ENCODE measurements at places on chromosomes 12 and 14. TPM values are rescaled to one million over a fixed set of nuclear protein-coding genes. Genes with fewer than 3 reads are reported as not detected.

The POTEM gene
- total RNA-seq, result not detected

DNA sequence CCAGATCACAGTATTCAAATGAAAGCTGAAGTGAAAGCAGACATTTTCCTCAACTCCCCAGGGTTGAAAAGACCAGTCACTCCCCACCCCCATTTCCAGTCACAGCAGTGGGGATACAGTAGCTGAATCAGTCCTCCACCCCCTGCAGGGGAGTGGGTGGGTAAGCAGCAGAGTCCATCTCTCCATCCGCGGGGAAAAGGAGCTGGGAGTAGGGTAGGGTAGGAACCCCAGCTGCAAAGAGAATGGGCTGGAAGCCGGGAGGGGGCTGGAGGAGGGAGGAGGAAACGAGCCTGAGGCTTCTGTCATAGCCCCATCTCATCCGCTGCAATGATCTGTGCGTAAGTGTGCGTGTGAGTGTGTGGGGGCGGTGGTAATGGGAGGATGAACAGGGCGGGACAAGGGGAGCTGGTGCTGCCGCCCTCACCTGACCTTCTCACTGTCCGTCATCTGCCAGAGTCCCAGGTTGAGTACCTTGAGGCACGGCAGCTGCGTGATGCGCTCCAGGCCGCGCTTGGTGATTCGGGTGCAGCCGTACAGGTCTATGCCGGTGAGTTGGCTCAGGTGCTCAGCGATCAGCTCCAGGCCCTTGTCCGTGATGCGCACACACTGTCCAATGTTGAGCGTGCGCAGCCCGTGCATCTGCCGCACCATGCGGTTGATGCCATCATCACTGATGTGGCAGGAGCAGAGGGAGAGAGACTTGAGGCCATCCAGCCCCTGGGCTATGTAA lies 1.8 kb downstream of the FBXL14 start:
- H3K27me3 ChIP-seq, result no peaks in the 10 kb centered on the region
- H3K4me1 ChIP-seq, result peaks cover 55% of the 10 kb centered on the region
- peak overlapping the region; percentile 90 for H3K27ac ChIP-seq
- peak overlapping the region; percentile 96 for H3K4me3 ChIP-seq
- peak; percentile 71 for DNase-seq
- peaks cover 21% of the 10 kb centered on the region for H3K36me3 ChIP-seq

The SIX1 gene
- total RNA-seq, result not detected

The KCNK13 gene
- total RNA-seq, result 0.19 TPM

- H3K4me1 ChIP-seq, result peaks cover 7% of the 10 kb centered on the region
- DNase-seq, result no peak
- no peak overlapping the region for H3K27ac ChIP-seq
- peaks cover 8% of the 10 kb centered on the region for H3K27me3 ChIP-seq
These were observed 215.4 kb downstream of the MSRB3 start for GRCh38 chr12:65493913-65494245.

GRCh38 chr14:21096438-21096837 lies 2.0 kb downstream of the ZNF219 start:
- no peak overlapping the region for H3K27ac ChIP-seq
- DNase-seq, result no peak
- no peak overlapping the region for H3K4me3 ChIP-seq
- H3K4me1 ChIP-seq, result peaks cover 17% of the 10 kb centered on the region
- H3K27me3 ChIP-seq, result peaks cover 28% of the 10 kb centered on the region

DNA sequence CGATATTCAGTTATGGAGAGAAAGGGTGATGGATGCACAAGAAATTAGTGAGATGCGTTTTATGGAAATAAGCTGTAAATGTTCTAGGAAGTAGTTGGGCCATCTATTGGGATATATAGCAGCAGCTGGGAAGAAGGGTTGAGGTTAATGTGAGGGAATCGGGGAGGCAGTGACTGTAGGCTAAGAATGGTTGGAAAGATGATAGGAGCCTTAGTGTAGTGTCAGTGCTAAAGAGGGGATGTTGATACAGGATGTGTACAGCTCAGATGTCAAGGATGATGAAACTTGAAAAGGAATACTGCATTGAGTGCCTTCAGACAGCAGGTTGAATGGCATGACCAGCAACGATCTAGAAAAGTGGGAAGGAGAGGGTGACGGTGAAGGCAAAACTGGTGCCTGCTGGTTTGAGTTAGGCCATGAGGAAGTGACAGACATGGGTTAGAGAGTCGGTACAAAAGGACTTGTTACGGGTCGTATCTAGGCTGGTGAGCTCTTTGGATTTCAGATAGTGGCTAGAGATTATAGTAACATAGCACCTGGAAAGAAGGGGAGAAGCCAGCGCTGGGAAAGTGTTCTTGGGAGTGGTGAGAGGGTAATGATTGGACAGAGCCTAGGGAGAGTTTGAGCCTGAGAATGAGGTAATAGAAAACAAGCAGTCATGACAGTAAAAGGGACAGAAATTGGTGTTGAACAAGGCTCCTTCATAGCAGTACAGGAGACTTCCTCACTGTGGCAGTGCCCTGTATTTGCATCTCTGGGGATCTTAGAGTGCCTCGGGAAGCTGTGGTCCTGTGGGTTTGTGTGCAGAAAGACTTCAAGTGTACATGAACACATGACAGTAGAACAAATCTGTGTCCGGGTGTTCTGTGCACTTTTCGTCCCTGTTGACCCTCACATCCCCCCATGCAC lies 9.6 kb downstream of the MARS1 start:
- H3K27me3 ChIP-seq, result no peaks in the 10 kb centered on the region
- H3K4me3 ChIP-seq, result no peak overlapping the region
- peak overlapping the region; percentile 47 for H3K27ac ChIP-seq
- DNase-seq, result no peak
- peaks cover 18% of the 10 kb centered on the region for H3K4me1 ChIP-seq

The DENND5B gene
- 0.33 TPM for total RNA-seq

The LRP1-AS gene
- total RNA-seq, result not detected

The CFAP54 gene
- 0.94 TPM for total RNA-seq

DNA sequence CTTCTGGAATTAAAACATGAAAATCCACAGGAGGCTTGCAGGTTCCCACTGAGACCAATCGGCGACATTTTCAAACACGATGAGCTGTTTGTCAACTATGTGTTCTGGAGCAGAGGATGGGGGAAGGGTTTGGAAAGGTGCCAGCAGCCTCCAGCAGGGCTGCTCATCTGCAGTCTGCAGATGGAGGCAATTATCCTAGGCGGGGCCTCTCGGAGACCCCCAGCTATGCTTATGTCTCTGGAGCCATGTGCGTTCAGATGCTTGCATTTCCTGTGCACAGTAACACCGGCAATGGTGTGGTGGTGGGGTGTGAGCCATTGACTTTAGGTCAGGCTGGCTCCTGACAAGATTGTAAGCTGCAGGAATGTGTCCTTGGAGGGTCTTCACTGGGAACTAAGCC lies 51.7 kb downstream of the RPH3A start:
- no peak overlapping the region for H3K27ac ChIP-seq
- H3K4me3 ChIP-seq, result no peak overlapping the region
- H3K27me3 ChIP-seq, result peaks cover 17% of the 10 kb centered on the region
- no peak for DNase-seq

- DNase-seq, result no peak
- peaks cover 6% of the 10 kb centered on the region for H3K27me3 ChIP-seq
- H3K36me3 ChIP-seq, result no peaks in the 10 kb centered on the region
- H3K4me3 ChIP-seq, result no peak overlapping the region
- H3K27ac ChIP-seq, result no peak overlapping the region
These were observed 41.2 kb upstream of the PPM1H start for GRCh38 chr12:62976110-62976662.

DNA sequence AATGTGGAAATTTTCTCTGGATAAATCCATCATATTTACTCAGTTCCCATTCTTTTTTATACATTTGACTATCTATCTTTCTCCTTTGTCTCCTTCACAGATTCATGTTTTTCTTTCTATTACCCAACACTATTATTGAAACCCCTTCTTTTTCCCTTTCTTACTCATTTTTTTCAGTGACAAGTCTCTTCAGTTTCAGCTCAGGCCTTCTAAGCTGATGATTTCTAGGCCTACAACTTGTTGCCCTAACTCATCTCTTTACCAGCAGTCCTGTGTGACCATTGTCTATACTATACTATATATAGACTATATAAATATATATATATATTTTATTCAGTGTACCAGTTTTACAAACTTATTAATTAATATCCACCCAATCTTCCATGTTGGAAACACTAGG lies 31.8 kb downstream of the SLC16A7 start:
- H3K4me1 ChIP-seq, result peaks cover 6% of the 10 kb centered on the region
- no peaks in the 10 kb centered on the region for H3K27me3 ChIP-seq
- H3K36me3 ChIP-seq, result peaks cover 33% of the 10 kb centered on the region
- H3K27ac ChIP-seq, result no peak overlapping the region

The GALNT8 gene
- total RNA-seq, result 0.33 TPM

DNA sequence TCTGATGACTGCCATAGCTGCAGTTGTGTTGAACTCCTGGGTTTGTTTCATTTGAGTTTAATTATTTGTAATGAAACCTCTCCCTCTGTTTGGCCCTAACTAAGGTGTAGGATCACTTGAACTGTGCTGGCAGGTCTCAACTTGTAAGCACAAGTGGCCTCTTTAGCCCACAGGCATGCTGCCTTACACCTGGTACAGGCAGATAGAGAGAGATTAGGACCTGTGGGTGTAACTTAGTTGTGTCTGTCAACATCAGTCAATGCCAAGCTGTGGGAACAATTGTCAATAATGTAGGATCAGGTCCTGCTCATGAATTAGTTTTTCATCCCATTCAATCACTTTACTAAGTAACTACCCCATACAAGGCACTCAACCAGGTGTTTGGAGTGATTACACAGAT lies 263.0 kb upstream of the G2E3 start:
- no peak overlapping the region for H3K4me3 ChIP-seq
- H3K27me3 ChIP-seq, result no peaks in the 10 kb centered on the region
- H3K4me1 ChIP-seq, result no peaks in the 10 kb centered on the region
- H3K27ac ChIP-seq, result no peak overlapping the region

The KCNC2 gene
- total RNA-seq, result not detected

GRCh38 chr12:51866762-51867161 lies 18.2 kb upstream of the FIGNL2 start:
- no peak overlapping the region for H3K27ac ChIP-seq
- DNase-seq, result no peak
- no peaks in the 10 kb centered on the region for H3K36me3 ChIP-seq

DNA sequence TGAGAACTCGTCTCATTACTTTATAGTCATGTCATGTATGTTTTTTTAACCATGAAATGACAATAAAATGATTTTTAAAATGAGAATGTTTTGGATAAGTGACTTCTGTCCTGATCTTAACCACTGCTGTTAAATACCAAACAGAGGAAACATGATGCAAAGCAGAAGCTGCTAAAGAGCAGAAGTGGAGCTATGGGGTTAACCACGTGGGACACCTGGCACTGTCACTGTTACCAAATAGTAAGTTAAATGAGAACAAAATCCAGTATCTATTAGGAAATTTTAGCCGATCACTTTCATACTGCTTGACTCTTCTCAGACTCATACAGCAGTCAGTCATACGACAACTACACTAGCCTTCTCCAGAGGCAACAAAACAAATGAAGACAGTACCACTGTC lies 82.4 kb downstream of the SCAF11 start:
- H3K27me3 ChIP-seq, result no peaks in the 10 kb centered on the region
- H3K36me3 ChIP-seq, result peaks cover 21% of the 10 kb centered on the region
- no peaks in the 10 kb centered on the region for H3K4me1 ChIP-seq
- DNase-seq, result no peak
- no peak overlapping the region for H3K27ac ChIP-seq
- H3K4me3 ChIP-seq, result no peak overlapping the region

The TAS2R43 gene
- total RNA-seq, result 0.54 TPM

The CD27 gene
- total RNA-seq, result 152 TPM

The C1S gene
- total RNA-seq, result 1.3 TPM

DNA sequence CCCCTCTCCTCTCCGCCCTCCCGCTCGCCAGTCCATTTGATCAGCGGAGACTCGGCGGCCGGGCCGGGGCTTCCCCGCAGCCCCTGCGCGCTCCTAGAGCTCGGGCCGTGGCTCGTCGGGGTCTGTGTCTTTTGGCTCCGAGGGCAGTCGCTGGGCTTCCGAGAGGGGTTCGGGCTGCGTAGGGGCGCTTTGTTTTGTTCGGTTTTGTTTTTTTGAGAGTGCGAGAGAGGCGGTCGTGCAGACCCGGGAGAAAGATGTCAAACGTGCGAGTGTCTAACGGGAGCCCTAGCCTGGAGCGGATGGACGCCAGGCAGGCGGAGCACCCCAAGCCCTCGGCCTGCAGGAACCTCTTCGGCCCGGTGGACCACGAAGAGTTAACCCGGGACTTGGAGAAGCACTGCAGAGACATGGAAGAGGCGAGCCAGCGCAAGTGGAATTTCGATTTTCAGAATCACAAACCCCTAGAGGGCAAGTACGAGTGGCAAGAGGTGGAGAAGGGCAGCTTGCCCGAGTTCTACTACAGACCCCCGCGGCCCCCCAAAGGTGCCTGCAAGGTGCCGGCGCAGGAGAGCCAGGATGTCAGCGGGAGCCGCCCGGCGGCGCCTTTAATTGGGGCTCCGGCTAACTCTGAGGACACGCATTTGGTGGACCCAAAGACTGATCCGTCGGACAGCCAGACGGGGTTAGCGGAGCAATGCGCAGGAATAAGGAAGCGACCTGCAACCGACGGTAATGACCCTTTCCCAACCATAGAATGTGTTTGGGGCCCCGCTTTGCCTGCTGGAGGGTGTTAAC lies 615 bp downstream of the CDKN1B start:
- peak; percentile 67 for DNase-seq
- H3K36me3 ChIP-seq, result peaks cover 53% of the 10 kb centered on the region
- H3K4me3 ChIP-seq, result peak overlapping the region; percentile 96

The RND1 gene
- 4.9 TPM for total RNA-seq

GRCh38 chr12:128789356-128789929 lies 34.3 kb downstream of the SLC15A4 start:
- no peak overlapping the region for H3K4me3 ChIP-seq
- H3K4me1 ChIP-seq, result peaks cover 10% of the 10 kb centered on the region
- DNase-seq, result no peak
- no peak overlapping the region for H3K27ac ChIP-seq

DNA sequence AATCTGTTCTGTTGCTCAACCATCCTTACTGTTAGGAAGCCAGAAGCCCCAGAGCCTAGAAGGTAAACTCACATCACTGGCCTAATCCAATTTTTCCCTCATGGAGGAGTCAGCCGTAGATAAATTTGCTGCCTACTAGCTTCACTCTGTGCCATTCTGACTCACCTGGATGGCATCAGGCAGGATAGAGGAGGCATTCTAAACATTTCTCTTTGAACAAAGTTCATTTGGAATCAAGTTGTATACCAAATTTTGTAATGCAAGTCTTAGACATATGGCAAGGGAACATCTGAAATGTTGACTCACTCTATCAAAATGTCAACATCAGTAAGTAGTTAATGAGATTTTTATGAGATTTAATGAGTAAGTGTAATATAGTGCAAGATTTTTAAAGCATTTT lies 13.6 kb upstream of the TBC1D30 start:
- H3K36me3 ChIP-seq, result peaks cover 1% of the 10 kb centered on the region
- H3K27ac ChIP-seq, result no peak overlapping the region
- H3K4me1 ChIP-seq, result peaks cover 6% of the 10 kb centered on the region
- peaks cover 11% of the 10 kb centered on the region for H3K27me3 ChIP-seq
- H3K4me3 ChIP-seq, result no peak overlapping the region

The ACYP1 gene
- total RNA-seq, result 50.7 TPM

- no peaks in the 10 kb centered on the region for H3K27me3 ChIP-seq
- H3K27ac ChIP-seq, result no peak overlapping the region
- H3K4me1 ChIP-seq, result no peaks in the 10 kb centered on the region
- H3K4me3 ChIP-seq, result no peak overlapping the region
- no peaks in the 10 kb centered on the region for H3K36me3 ChIP-seq
These were observed 25.5 kb downstream of the SLC17A8 start for GRCh38 chr12:100382338-100382737.

The CBX5 gene
- 113 TPM for total RNA-seq

Measured in activated naive CD8-positive, alpha-beta T cell treated with anti-CD3 and anti-CD28 coated beads, Interleukin-2, amount 10 ng/mL, durations not matched to agents 7 days and 5 days (primary cell).